ENCODE measurements at places on chromosomes 5 and 9.

- DNase-seq: no peak
These were observed 148.3 kb downstream of the GAPVD1 start for GRCh38 chr9:125409637-125410521.

- DNase-seq: no peak
These were observed 69.5 kb downstream of the SFXN1 start for GRCh38 chr5:175547842-175548241.

DNA sequence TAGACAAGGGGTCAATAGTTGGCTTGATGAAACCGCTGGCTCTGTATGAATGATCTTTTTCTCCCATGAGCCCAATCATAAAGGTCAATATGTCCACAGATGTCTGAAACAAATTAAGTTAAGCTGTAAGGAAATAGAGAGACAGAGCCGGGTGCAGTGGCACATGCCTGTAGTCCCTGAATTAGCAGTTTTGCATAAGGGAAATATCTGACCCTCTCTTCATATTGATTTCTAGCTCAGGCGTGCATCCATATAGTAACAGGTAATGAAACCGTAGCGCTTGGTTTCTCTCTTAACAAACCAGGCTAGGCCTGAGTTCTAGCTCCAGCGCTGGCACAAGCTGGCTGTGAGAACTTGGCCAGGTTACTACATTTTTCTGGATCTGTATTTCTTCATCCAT lies 118.1 kb upstream of the ERCC6L2 start:
- DNase-seq: no peak

GRCh38 chr9:110874963-110875674 lies 163.2 kb downstream of the LPAR1 start:
- no peak for DNase-seq

GRCh38 chr9:21559402-21560280 lies 77.5 kb upstream of the IFNE start:
- peak; percentile 38 for DNase-seq

DNA sequence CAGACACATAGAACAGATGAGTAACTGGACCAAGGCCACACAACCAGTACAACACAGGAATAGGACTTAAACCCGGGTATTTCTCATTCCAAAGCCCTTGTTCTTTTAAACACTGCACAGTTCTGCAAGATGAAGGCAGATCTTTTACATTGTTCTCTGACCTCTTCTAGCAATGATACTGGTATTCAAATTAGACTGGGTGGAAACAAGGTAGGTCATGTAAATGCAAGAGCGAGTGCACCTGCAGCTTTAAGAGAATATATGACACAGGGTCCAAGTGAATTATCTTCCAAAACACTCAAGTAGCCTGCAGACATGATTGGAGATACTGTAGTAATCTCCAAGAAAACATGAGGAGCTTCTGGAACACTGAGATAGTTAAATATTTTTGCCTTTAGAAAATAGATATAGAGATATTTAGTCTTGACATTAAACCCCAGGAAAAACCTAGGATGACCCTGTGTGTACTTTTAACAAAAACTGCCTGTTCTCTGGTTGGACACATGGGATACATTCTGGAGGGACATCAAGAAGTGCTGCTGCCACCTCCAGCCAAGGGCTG lies 130.6 kb upstream of the EPB41L4A start:
- DNase-seq: no peak

DNA sequence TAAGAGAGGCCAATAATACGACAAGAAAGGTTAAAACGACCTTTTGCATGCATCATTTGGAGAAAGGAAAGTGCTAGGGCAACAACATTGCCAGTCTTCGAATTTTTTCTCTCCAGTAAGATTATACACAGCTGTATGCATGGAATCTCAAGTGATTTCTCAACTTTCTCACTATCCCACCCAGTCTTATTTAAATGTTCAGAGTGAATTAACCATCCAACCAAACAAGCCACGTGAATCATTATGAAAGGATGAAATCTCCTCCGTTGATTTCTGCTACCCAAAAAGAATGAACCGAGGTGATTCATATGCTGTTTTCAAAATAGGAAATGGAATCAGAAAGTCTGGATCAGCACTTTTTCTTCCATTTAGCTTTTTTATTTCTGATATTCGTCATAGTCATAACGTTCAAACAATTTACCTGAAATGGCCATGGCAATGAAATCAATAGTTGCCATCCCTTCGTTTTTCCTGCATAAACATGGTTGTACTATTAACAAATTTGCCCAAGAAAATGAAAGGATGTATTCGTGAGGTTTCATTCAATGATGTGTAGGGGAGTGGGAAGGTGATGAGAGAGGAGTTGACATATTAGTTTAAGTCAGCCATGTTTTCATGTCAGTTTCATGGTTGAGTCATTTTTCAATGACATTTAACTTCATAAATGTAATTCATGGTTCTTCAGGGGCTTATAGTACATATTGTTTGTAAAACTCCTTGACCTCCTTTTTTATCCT lies 170.9 kb upstream of the WWC1 start:
- no peak for DNase-seq

DNA sequence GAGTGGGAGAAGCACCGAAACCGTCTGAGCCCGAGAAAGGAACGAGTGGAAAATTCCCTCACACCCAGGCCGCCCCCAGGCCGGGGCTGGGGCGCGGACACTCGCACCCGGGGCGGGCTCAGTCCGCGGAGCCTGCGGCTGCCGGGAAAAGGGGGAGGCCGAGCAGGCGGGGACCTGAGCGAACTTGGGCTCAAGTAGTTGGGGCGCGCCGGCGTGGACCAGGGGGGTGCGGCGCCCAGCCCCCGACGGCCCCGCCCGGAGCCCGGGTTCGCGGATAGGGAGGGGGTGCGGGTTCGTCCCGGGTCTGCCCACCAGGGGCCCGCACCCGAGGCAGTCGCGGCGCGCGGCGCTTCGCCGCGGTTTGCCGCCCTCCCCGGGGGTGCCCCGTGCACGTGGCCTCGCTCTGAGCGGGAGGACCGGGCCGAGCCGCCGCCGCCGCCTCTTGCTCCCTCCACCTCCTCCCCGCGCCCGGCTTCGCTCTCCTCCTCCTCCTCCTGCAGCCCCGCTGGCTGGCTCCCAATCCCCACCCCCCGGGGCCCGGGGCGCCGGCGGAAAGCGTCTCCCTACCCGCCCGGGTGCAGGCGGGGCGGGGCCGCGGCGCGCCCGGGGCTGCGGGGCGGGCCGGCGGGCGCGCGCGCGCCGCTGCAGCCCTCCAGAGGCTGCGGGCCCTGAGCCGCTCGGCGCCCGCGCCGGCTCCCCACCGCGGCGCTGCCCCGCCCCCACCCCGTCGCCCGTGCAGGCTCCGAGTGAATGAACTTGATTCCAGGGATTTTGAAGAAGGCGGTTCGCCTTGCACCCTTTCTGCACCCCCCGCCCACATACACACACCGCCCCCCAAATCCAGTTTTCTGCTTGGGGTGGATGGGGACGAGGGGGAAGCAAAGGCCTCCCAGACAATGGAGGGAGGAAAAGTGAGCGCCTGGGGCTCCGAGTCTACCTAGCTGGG lies 1.3 kb upstream of the NFIB start:
- no peak for DNase-seq
